ENCODE measurements at places on chromosomes 6 and 20.

DNA sequence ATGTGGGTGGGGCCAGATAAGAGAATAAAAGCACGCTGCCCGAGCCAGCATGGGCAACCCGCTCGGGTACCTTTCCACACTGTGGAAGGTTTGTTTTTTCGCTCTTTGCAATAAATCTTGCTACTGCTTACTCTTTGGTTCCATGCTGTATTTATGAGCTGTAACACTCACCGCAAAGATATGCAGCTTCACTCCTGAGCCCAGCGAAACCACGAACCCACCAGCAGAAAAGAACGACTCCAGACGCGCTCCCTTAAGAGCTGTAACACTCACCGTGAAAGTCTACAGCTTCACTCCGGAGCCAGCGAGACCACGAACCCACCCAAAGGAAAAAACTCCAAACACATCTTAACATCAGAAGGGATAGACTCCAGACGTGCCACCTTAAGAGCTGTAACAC, 76.7 kb downstream of the TFAP2A start:
- no peak for DNase-seq

DNA sequence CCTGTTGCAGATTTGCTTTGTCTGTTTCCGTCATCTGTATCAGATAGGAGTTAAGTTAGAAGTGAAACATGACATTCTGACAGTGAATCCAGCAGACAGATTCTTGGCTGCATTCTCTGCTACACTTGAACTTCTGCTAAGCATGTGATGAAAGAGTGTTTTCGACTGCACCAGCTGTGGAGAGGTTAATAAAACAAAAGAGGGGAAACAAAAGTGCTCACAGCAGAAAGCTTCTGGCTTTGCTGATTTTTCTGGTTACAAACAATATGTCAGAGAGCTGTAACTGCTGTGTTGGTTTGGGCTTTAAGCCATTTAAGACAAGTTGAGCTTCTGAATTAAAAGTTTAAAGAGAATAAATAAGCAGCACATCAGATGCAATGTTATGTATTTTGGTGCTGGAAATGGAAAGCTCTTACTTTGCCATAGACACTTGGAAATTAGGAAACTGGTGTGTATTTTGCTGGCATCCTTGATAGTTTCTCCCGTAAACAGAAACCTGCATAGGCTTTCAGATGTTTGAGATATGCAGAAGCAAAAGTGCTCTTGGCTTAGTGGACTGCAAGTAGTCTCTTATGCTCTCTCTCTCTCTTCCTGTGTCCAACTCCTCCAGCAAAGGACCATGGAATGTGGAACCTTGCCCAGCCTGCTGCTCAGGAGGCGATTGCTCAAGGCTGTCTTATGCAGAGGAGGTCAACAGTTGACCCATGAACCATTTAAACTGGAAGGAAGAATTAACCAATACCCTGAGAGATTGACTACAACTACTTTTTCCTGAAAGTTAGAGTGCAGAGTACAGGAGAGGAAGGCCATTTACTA, 104.9 kb downstream of the RPS12 start:
- DNase-seq: no peak

- no peak for DNase-seq
Observed at GRCh38 chr20:49290608-49291191, 12.8 kb upstream of the ZNFX1 start.

- DNase-seq: no peak
Observed at GRCh38 chr6:53045891-53046673, 19.1 kb upstream of the FBXO9 start.

- DNase-seq: no peak
Observed at GRCh38 chr6:17474289-17474688, 80.9 kb downstream of the CAP2 start.

DNA sequence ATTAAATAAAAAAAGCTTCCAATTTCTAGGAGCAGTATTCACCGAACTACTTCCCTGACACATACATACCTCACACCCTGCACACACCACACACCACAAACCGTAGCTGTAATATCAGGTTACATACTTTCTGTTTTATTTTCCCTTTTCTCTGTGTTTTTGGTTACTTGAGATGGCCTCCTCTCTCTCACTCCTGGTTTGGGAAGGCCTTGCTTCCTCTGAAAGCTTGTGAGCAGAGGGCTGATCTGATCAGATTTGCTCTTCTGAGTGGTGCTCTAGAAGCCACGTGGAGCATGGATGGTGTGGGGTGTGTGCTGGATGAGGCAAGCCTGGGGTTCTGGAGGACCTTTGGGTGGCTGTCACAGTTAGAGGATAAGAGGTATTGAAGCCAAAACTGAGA, 20.9 kb downstream of the UTRN start:
- no peak for DNase-seq

GRCh38 chr6:89952686-89953085, 58.4 kb downstream of the GJA10 start:
- no peak for DNase-seq

GRCh38 chr20:24667689-24668383, 198.4 kb downstream of the SYNDIG1 start:
- DNase-seq: no peak

DNA sequence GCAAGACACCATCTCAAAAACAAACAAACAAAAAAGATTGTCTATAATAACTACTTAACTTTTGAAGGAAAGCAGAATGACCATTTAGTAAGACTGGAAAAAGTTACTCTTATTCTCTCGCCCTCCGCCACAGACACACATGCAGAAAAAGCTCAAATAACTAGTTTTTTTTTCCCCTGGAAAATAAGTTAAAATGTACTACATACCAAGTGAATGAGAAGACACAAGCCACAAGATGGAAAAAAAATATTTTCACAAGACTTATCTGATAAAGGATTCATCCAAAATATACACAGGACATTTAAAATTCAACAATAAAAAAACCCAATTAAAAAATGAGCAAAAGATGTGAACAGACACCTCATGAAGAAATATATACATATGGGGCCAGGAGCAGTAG, 31.9 kb downstream of the NUDT3 start:
- DNase-seq: no peak

GRCh38 chr6:68729377-68729903, 94.4 kb downstream of the ADGRB3 start:
- DNase-seq: no peak

GRCh38 chr20:32626859-32627636, 41.9 kb upstream of the NOL4L start:
- DNase-seq: peak; percentile 96

DNA sequence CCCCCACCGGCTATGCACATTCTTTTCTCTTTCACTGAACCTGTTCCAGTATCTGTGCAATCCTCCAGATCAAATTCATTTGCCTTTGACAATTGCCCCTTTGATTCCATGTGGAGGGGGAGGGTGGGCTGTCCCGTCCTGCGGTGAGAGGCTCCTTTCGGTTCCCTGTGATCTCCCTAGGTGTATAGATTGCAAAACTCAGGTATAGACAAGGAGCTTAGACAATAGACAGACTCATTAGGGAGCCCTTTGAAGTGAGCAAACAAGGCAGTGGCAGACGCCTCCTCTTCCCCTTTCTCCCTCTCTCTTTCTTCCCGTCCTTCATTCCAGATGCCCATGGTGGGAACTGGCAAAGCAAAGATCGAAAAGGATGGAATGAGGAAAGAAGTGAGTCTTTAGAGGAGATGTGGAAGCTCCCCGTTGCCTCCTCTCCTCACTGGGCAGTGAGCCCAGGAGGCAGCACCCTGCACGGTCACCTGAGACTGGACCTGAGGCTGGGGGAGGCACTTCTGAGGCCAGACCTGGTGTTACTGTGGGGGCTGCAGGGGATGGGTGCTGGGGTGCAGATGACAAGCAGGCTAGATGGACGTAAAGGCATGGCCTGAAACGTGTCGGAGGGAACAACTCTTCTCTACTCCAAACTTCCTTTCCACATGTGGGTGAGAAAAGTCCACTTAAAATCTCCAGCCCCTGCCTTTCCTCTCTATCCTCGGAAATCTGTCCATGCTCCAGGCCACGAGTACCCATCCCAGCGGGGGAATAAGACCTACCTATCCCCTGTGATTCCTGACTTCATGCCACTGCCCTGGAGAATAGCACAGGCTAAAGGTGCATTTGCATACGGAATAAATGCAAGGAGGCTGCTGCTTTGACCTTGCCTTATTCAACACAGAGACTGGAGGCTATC, 256.6 kb upstream of the FOXQ1 start:
- no peak for DNase-seq

DNA sequence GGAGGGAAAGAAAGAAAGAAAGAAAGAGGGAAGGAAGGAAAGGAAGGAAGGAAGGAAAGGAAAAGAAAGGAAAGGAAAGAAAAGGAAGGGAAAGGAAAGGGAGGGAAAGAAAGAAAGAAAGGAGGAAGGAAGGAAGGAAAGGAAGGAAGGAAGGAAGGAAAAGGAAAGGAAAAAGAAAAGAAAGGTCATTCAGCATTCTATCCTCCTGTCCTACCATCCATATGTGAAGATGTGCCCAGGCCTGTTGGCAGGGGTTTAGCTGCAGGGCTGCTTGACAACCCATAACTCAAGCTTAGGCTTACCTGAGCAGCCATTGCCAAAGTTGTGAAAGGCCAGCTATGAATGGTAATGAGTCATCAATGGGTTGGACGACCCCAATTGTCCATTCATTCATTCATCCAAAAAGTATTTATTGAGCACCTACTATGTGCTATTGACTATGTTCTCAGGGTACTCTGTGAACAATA, 49.9 kb upstream of the OCSTAMP start:
- DNase-seq: no peak

DNA sequence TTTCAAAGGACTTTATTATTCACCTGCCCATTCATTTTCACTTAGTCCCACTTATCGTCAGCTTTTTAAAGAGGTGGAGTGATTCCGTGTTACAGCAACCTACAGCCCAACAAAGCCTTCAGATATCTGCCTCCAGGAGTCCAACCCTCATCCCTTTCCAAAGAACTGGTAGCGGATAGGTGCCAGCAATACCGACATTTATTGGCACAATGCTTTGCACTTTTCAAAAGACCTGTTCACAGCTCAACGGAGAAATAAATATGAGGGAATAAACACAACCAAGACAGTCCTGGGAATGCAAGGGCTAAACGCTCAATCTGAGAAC, 819 bp upstream of the MTRF1L start:
- no peak for DNase-seq

GRCh38 chr20:62287759-62288534, 14.8 kb upstream of the ADRM1 start:
- DNase-seq: no peak

DNA sequence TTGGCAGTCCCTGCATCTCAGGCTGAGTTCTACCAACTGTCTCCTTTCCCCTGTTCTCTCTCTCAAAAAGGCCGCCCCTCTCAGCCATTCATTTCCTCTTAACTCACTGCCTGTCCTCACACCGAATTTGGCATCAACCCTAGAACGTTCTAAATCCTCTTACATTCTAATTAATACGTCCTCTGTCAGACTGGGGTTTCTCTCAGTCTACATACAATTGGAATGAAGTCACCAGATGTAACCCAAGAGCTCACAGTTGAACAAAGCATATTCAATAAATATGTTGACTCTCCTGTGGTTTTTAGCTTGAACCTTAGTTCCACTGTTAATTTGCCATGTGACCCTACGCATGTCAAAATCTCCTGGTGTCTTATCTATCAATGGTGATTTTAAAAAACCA, 269.6 kb downstream of the CLIC5 start:
- DNase-seq: no peak

GRCh38 chr20:41135187-41135887, 2.0 kb upstream of the PLCG1 start:
- peak; percentile 4 for DNase-seq

DNA sequence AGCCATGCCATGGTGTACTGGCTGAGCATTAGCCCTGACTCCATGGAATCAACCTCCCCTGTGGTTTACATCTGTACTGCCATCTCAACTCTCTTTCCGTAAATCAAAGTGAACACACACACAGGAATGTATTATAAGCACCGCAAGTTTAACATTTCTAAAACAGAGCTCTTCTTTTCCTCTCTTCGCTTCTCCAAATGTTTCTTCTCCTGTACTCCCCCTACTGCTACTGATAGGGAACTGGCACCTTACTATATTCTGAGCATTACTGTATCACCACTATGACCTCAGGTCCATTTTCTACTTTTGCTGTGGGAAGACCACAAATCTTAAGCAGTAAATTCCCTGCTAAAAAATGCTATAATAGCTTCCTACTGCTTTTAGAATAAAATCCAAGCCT, 101.2 kb downstream of the NUS1 start:
- DNase-seq: no peak

- no peak for DNase-seq
Observed at GRCh38 chr6:113585246-113585645, 271.9 kb upstream of the MARCKS start.

- no peak for DNase-seq
Observed at GRCh38 chr6:110394409-110394808, 21.0 kb downstream of the DDO start.
